ENCODE measurements at places on chromosomes 1 and 21.

DNA sequence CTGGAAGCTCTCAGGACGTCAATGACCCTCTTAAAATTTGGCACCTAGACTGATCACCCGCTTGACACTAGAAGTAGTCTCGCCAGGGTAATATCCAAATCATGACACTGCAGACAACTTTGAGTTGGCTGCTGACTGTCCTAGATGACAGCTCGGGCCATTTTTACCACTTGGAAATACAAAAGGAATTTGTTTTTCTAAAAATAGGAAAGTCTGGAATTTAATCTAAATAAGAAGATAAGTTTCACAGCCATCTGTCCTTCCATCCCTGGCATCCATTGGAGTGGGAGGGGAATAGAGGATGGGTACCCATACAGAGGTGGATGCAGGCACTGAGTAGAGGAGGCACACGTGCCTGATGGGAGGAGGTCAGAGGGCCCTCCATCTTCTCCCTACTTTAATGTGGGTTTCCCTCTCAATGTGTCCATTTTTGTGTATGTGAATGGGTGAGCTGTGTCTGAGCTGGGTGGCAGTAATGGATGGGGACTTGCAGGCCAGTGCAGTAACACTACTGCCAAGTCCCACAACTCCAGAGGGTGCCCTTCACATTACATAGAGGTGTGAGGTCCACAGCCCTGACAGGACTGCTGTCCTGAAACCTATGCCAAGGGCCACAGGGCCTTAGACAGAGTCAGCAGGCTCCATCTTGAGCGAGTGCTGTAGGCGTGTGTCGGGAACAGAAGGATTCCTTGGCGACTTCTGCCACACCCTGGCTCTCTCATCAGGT, 104.8 kb upstream of the IPO9 start:
- DNase-seq = no peak

DNA sequence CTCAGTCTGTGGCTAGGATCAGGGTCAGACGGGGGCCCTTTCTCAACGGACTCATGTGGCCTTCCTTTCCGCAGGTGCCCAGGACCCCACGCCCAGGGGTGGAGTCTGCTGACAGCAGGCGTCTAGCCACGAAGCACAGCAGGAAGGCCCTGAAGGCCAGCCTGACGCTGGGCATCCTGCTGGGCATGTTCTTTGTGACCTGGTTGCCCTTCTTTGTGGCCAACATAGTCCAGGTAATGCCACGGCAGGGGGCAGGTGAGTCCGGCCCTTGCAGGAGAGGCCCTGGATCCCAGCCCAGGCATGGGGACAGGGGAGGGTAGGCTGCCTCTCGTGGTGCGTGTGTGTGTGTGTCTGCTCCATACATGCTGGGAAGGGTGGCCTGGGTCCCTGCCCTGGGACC, 13.8 kb downstream of the HTR6 start:
- DNase-seq = no peak

GRCh38 chr1:54403808-54404261, 2.4 kb downstream of the SSBP3 start:
- no peak for DNase-seq

DNA sequence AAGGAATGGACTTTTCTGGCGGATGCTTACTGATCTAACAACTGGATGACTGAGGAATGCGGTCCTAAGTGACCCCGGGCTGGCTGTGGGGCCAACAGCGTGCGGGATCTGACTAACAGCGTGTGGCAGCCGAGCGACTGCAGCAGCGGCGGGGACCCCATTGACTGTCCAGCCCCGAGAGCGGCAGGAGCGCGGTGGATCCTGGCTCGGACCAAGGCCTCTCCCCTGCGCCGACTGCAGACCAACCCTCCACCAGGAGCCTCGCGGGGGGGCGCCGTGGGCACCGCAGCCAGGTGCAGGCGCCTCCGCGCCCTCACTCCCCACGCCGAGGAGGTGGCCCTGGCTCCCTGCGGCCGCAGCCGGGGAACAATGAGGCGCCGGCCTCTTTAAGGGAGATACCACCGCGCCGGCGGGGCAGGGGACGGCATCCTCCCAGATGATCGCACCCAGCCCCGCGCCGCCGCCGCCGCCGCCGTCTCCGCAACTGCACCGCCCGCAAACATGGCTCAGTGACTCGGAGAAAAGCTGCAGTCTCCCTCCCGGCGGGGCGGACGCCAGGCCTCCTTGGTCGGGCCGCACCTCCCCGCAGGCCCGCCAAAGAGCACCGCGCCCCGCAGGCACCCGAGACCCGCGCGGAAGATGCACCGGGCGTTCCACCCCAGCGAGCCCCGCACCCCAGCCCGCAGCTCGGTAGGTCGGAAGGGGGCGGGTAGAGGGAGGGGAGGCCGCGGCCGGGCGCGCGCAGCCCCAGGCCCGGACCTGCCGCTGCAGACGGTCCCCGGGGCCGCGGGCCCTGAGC, 694 bp upstream of the PDIK1L start:
- peak; percentile 74 for DNase-seq

DNA sequence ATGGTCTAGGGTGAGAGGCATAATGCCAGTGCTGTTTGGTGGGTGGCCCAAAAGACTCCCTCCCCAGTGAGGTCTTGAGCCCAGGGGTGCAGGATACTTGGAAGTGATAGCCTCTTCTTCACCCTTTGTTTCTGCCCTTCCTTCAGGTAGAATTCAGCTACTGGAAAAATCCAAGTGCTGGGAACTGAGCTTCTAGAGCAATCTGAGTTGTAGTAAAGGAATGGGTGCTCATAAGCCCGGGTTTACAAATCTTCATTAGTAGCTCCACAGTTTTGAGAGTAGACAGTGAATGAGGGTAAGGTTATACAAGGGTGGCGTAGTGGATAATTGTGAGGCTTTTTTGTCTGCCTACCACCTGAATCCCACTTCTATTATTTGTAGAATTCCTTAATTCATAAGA, 29.2 kb upstream of the CD84 start:
- DNase-seq = no peak

DNA sequence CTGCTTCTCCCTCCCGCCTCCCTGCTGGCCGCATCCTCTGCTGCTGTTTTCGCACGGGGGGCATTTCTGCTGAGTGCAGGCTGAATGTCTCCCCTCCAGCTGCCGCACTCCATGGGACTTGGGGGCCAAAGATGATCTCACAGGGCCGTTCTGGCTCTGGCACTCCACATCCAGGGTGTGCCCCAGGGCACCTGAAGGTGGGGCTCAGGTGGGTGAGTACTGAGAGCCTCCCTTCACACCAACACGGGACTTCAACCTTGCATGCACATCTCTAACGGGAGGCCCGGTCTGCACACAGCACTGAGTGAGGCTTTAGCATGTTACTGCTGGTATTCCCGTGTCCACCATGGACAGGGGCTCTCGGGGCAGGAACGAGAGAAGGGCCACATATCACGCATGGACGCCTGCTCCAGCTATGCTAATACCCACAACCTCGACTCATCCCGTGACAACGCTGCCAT, 88.9 kb downstream of the DMRTB1 start:
- peak; percentile 3 for DNase-seq

GRCh38 chr1:33365560-33365997, 44.7 kb upstream of the A3GALT2 start:
- no peak for DNase-seq

- DNase-seq = no peak
These were observed 4.3 kb upstream of the NR1I3 start for GRCh38 chr1:161242313-161242712.

DNA sequence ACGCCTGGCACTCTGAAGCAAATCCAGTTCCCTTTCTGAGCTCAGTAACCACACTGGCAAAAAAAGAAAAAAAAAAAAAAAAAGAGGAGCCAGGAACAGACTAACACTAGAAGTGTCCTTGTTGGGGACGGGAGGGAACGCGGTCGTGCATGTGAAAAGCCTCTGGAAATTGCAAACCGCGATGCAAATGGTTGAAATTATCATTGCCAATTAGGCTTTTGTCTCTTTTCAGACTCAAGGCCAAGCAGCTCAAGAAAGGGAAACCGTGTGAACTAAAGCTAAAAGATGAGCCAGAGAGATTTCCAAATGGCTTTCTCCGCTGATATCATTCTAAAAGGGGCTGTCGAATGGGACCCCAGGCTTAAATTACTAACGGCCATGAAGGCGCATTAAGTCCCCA, 13.5 kb downstream of the TRABD2B start:
- DNase-seq = no peak

GRCh38 chr1:61741711-61742619, at the start of gene PATJ:
Gene PATJ, plus strand, starts transcription at chr1:61742480. Its CDS starts 20,413 bp downstream, at chr1:61762893.
- peak; percentile 70 for DNase-seq

DNA sequence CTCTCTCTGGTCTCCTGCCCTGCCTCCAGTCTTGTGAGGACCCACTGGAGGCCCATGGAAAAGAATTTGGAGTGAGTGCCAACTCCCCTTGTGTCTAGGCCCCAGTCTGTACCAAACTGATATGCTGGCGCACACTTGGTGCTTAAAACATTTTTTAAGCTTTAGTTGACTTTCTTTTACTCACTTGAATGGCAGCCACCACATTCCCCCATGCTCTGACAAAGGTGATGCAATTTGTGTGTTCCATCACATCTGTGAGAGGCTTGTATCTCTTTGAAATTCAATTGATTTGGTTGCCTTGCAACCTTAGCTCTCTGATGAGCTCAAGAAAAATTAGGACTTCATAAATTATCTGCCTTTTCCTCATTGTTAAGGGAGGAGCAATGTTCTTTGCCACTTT, 30.5 kb upstream of the WDTC1 start:
- DNase-seq = no peak

- DNase-seq = no peak
These were observed 142.3 kb downstream of the PBX1 start for GRCh38 chr1:164701189-164701761.

DNA sequence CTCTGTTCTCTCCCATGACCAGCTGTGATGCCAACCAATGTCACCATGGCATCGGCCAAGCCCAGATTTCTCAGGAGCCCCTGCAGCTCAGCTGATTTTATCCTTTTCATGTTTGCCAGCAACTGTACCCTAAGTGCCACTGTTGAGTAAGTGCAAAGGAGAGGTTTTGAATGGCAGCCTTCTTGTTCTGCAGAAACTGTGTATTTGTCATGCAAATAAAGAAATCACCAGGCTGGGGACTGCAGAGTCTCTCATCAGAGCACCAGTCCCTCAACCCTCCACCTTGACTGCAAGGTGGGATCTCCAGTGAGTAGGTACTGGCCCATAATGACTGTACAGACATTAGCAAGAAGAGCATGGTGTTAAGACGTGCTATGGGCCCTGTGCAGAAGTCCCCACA, 26.6 kb downstream of the C8B start:
- DNase-seq = no peak

DNA sequence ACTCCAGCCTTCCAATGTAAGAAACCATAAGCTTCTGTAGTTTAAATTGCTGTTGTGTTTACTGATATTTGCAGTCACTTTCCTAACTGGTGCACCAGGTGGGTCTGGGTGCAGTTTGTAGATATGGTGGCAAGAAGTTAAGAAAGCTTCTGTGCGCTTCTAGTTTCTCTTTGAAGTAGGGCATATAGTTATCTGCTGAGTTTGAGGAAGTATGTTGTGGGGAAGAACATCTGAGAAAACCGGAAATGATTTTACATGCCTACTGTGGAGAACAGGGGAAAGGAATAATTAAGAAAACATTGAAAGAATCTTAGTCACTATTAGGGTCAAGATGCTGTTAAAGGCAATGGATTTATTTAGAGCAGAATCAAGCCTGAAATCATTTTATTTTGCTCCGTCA, 14.9 kb upstream of the SLC44A5 start:
- DNase-seq = no peak

GRCh38 chr1:42971841-42972291, 13.2 kb upstream of the SLC2A1 start:
- DNase-seq = no peak

GRCh38 chr1:82446236-82446635, 645.5 kb downstream of the ADGRL2 start:
- DNase-seq = no peak

DNA sequence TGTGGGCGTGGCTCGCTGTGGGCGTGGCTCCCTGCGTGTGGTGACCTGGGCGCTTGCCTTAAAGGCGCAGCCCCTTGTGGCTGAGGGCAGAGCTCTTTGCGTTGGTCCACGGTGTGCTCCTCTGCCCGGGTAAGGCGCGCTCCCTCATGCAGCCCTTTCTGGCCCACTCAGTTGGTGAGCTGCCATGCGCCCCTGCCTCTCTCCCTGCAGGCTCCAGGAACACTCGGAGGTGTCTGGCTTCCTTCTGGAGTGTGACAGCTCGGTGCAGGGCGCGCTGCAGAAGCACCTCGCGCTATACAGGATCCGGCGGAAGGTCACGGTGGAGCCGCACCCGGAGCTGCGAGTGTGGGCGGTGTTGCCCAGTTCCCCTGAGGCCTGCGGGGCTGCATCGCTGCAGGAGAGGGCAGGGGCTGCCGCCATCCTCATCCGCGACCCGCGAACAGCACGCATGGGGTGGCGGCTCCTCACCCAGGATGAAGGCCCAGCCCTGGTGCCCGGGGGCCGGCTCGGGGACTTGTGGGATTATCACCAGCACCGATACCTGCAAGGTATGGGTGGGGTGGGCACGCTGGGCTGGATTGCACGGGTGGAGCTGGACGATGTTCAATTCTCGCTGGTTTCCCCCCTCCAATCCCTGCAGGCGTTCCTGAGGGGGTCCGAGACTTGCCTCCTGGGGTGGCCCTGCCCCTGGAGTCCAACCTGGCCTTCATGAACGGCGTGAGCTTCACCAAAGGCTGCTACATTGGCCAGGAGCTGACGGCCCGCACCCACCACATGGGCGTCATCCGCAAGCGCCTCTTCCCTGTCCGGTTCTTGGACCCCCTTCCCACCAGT, 9.1 kb downstream of the IBA57 start:
- peak; percentile 35 for DNase-seq

- no peak for DNase-seq
These were observed 410.7 kb downstream of the SMYD3 start for GRCh38 chr1:246096356-246096755.

- no peak for DNase-seq
These were observed 1.4 kb downstream of the CDA start for GRCh38 chr1:20590306-20590777.

DNA sequence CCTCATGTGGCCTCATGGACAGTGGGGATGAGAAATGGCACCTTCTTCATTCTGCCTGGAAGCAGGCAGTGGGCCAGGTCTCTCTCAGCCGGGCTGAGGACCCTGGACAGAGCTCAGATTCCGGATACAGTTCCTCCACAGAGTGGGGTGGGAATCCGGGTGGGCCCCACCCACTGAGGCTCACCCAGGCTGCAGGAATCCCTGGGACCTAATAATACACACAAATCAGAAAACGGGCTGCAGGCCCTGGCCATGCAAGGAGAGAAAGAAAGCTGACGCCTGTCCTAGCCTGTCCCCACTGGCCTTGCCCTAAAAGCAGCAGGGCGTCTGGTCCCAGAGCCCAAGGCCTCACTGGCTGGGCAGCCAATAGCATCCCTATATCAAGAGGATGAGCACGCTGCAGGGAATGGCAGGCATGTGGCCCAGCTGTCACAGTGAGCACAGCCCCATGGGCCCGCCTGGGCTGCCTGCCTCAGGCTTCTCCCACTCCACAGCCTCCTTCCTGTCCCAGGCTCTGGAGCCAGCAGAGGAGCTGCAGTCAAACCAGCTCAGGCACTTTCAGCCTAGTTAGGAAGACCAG, 25.3 kb downstream of the ACTA1 start:
- no peak for DNase-seq

GRCh38 chr1:159071970-159072582, 4.5 kb downstream of the AIM2 start:
- DNase-seq = peak; percentile 57

- DNase-seq = peak; percentile 0
These were observed 821 bp downstream of the PHC2 start for GRCh38 chr1:33429856-33430691.
